ENCODE measurements at places on chromosomes 12 and 14.

GRCh38 chr12:54935235-54935951 lies 49.2 kb downstream of the TESPA1 start:
- peak; percentile 4 for DNase-seq

GRCh38 chr14:104425763-104426646 lies 153.6 kb upstream of the C14orf180 start:
- DNase-seq = no peak

GRCh38 chr14:95434121-95434520 lies 82.3 kb downstream of the SYNE3 start:
- no peak for DNase-seq

- no peak for DNase-seq
Measured at GRCh38 chr14:81415781-81416180, 15.7 kb upstream of the STON2 start.

DNA sequence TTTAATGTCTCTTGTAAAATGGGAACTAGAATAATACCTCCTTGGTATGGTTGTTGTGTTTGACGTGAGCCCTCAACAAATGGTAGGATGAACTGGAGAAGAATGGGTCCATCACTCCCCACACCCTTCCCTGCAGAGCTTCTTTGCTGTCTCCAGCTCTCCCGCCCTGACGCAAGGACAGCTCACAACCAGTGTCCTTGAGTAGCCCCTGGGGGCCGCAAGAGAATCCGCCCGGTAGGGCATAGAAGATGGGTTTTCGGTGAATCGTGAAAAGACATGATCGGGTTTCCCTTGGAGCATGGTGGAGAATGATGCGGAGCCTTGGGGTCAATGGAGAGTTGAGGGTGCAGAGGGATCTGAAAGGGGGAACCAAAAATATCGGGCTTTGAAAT lies 6.1 kb upstream of the PAX9 start:
- no peak for DNase-seq

GRCh38 chr14:38721822-38722431 lies 381.1 kb downstream of the SEC23A start:
- DNase-seq = no peak

DNA sequence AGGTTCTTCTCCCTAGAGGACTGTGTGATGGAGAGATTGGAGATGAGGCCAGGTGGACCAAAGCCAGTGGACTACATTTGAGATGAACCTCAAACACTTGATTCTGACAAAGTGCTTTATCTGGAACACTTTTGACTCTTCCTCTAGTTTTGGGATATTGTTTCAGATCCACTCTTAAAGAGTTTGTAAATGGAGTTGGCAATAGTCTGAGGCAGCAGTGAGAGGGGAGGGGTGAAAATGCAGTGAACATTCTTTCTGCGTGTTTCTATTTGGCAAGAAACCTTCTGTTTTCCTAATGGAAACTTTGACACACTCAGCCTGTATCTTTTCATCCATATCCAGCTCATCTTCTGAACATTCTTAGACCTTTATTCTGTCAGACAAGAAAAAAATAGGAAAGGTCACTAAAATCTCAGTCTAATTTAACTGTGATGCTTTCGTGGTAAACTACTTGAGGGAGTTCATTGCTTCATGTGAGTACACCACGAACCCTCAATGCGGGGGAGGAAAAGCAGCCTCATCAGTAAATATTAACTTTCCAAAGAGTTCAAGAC lies 57.4 kb upstream of the KCNJ8 start:
- DNase-seq = no peak

- no peak for DNase-seq
Measured at GRCh38 chr12:68767191-68767590, 21.2 kb downstream of the SLC35E3 start.

GRCh38 chr14:57078054-57078453 lies 190.7 kb downstream of the EXOC5 start:
- no peak for DNase-seq

DNA sequence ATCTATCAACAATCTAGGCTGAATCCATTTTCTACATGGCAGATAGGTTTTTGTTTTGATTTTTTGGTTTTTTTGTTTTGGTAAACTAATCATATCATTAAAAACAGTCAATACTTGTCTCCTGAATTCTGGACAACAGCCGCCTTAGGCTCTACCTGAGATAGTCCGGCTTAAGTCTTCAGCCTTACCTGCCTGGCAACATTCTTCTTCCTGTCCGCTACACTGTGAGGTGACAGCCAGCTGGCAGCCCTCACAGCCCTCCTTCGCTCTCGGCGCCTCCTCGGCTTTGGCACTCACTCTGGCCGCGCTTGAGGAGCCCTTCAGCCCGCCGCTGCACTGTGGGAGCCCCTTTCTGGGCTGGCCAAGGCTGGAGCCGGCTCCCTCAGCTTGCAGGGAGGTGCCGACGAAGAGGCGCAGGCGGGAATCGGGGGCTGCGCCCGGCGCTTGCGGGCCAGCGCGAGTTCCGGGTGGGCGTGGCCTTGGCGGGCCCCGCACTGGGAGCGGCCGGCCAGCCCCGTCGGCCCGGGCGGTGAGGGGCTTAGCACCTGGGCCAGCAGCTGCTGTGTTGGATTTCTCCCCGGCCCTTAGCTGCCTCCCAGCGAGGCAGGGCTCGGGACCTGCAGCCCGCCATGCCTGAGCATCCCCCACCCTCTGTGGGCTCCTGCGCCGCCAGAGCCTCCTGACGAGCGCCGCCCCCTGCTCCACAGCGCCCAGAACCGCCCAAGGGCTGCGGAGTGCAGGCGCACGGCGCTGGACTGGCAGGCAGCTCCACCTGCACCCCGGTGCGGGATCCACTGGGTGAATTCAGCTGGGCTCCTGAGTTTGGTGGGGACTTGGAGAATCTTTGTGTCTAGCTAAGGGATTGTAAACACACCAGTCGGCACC lies 49.0 kb downstream of the MDGA2 start:
- DNase-seq = no peak

DNA sequence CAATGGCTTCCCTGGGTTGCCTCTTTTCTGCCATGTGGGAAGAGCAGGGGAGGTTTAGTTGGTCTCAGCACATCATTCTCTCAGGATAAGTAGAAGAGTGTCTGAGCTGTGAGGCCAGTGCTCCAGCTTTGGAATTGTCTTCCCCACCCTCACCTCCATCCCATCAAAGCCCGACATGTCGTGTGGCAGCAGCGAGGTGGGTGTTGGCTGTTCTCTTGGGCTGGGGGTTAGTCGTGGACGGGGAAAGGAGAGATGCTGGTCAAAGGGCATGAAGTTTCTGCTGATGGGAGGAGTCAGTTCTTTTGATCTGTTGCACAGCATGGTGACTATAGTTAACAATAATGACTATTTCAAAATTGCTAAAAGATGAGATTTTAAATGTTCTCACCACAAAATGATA lies 404.2 kb downstream of the TMEM121 start:
- DNase-seq = no peak

DNA sequence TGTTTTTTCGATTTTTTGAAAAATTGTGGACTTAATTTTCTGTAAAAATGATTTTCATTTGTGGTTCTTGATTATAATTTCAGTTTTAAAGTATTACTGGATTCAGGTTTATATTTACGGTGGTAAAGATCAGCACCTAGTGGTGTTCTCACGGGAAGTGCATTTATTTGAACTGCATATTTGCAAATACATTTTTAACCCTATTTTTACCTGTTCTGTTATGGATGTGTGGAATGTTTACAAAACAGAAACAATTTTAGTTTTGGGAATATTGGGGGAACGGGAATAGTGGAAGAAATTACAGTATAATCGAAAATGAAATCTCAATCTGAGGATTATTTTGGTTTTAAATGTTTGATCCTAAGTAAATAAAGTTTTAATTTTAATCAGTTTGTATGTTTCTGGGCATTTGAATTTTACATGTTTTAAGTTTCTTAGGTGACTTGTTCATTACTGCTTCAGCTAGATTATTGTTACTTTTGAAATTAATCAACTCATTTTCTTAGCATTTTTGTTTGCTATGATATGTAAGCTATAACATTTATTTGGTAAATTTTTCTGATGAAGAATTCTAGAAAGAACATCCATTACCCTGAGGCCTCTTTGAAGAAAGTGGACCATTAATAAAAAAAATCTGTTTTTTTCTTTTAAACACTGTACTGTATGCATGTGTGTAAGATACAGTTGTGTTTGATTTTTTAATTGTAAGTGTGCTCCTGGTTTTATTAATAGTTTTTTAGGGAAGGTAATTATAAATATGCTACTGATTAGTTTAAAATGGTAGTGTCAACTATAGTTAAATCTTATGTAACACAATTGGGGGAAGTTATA lies 942 bp downstream of the ATF7IP start:
- no peak for DNase-seq

DNA sequence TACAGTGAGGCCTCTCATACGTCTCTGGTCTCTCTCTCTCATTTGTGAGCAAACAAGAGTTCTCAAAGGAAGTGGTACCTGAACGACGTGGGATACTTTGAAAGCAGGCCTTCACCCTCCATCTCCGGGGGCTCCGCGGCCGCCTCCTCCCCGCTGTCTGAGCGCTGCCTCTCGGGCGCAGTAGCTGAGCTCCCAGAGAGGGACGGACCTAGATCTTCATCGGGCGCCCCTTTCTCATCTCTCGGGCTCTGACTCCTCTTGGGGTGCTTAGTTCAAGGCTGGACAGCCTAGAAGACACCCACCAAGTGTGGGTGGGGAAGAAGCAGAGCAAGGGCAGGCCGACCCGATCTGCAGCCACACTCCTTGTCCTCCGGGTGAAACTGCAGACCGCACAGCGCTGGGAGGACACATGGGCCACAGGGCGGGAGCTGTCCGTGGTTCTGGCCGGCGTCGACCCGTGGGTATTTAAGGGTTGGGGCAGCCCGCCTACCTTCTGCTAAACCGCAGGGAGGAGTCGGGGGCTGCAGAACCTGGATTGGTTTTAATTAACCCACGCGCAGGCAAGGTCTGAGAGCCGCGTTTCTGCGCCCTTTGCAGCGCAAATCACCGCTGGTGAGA lies 92.7 kb downstream of the PAH start:
- no peak for DNase-seq

- DNase-seq = no peak
Measured at GRCh38 chr12:6960593-6961277, 9.6 kb downstream of the PTPN6 start.

- DNase-seq = no peak
Measured at GRCh38 chr14:102472791-102473150, 36.8 kb downstream of the ANKRD9 start.

- no peak for DNase-seq
Measured at GRCh38 chr12:109137055-109137454, 20.7 kb downstream of the ACACB start.

- DNase-seq = no peak
Measured at GRCh38 chr14:51448831-51449670, 202.7 kb upstream of the FRMD6 start.

DNA sequence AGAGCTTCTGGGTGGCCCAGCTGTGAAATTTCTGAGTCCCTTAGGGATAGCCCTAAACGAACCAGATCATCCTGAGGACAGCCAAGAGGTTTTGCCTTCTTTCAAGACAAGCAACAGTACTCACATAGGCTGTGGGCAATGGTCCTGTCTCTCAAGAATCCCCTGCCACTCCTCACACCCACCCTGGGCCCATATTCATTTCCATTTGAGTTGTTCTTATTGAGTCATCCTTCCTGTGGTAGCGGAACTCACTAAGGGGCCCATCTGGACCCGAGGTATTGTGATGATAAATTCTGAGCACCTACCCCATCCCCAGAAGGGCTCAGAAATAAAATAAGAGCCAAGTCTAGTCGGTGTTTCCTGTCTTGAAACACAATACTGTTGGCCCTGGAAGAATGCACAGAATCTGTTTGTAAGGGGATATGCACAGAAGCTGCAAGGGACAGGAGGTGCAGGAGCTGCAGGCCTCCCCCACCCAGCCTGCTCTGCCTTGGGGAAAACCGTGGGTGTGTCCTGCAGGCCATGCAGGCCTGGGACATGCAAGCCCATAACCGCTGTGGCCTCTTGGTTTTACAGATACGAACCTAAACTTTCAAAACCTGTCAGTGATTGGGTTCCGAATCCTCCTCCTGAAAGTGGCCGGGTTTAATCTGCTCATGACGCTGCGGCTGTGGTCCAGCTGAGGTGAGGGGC lies 38.9 kb downstream of the DAD1 start:
- DNase-seq = peak; percentile 57

DNA sequence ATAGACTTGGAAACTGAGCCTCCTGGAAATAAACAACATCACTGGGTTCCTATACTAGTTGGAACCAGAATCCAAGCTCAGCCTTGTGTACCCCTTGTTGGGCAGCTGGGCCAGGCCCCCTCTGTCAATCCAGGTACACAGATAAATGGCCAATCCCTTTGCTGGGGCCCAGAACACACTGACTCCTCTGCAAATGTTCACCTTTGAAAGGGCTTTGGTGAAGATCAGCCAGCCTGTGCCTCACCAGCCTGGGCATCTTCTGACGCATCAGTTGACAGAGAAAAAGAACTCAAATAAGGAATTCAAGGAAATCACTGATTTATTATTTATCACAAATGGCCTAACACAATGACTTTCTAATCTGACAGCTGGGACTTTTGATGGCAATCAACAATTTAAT lies 1090.2 kb downstream of the BCL11B start:
- DNase-seq = no peak

GRCh38 chr14:53032838-53033390 lies 82.1 kb upstream of the FERMT2 start:
- DNase-seq = no peak

- DNase-seq = no peak
Measured at GRCh38 chr14:24734917-24735500, 101.0 kb upstream of the GZMB start.
